Foreskin keratinocyte (primary cell): ENCODE measurements at places on chromosomes 7 and 10.

DNA sequence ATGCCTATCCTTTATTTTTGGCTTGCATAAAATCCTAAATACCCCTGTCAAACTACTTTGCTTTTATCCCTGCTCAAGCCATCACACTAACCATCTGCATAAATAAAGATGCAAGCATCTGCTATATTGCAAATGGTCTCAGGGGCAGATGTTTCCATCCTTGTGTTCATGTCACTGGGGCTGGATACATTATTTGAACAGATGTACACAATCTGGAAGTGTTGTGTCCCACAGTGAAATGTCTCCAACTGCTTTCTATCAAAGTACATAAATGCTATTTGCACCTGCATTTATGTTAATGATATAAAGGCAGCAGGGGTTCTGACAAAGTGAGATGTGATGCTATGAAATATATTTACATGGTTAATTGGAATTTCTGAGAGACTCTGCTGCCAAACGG, 163.1 kb downstream of the ZNF438 start:
- DNase-seq = no peak

GRCh38 chr10:71865561-71866041, 14.6 kb upstream of the PSAP start:
- DNase-seq = no peak

GRCh38 chr7:136665878-136666509, 202.5 kb upstream of the CHRM2 start:
- DNase-seq = no peak

DNA sequence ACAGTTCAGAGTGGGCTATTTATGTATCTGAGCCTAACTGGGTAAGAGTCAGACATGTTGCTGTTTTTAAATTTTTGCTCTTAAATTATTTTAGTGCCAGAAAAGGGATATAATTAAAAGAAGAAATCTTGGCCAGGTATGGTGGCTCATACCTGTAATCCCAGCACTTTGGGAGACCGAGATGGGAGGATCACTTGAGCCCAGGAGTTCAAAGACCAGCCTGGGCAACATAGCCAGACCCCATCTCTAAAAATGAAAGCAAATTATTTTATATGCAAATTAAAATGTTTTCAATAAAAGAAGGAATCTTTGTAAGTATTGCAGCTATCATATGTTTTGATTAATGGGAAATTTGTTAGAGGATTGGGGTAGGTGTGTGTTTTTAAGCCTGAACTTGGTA, 39.3 kb downstream of the BNIP3 start:
- no peak for DNase-seq

GRCh38 chr10:28298951-28299350, 3.9 kb downstream of the MPP7 start:
- DNase-seq = no peak

DNA sequence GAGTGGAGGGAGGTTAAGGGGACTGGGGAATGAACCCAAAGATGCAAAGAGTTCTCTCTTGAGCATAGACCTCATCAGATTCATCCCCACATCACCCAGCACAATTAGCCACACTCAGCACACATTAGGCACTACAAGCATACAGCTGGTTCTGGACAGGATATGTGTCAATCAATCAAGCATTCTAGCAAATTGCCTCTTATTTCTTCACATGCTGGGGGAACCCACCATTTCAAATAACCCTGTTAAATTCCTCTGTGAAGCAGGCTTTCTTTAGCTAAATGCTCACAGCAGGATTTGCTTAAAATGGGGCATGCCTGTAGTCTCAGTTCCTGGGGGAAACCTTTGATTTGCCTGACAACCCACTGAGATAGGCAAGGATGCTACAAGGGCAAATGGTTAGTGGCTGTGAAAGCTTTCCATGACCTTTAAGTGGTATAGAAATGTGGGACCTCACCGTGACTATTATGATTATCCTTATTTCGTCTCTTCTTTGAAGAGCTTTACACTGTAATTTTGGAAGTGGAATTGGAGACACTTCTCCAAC, 193.4 kb upstream of the ZMIZ1 start:
- no peak for DNase-seq
